Mammary epithelial cell (primary cell): ENCODE measurements at places on chromosomes 6 and 20.

DNA sequence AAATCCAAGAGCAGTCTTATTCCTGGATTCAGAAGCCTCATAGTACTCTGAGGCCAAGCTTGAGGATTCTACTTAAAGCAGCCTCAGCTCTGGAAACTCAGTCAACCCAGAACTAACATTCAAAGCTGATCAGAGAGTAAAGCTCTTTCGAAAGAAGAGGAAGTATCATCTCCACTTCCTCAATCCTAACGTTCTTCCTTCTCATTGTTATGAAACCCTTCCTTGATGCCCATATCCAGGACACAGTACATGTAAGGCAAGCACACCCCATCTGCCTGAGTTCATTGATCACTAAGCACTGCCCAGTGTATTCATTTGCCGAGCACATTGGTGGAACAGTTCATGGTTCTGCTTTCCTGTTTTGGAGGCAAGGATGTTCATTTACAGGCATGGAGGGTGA, at the start of gene IPCEF1:
Gene IPCEF1, minus strand, starts transcription at position 114 of the 400 bp plus-strand sequence. CDS start 90,856 bp downstream, outside the sequence.
- no peak for DNase-seq

DNA sequence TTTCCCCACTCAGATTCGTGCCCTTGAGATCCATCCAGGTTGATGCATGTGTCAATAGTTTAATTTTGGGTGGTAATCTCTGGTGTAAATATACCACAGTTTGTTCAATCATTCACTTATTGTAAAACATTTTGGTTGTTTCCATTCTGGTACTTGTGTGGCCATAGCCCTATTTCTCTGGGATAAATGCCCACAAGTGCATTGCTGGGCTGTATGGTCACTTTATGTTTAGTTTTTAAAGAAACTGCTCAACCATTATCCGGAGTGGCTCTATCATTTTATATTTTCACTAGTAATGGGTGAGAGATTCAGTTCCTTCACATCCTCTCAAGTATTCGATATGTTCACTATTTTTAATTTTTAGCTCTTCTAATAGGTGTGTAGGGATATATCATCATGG, 60.7 kb upstream of the RNF24 start:
- no peak for DNase-seq

GRCh38 chr6:3721810-3722621, 29.5 kb downstream of the PXDC1 start:
- DNase-seq = no peak

DNA sequence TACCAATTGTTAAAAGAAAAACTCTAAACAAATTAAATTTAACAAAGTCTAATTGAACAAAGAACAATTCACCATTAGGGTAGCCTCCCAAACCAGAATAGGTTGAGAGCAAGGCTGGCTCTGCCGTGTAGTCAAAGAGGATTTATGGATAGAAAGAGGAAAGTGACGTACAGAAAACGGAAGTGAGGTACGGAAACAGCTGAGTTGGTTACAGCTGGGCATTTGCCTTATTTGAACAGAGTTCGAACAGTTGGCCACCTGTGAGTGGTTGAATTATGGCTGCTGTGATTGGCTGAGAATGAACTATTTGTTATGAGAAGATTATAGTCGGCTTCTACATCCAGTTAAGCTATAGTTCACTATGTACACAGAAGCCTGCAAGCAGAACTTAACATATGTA, 18.5 kb upstream of the ISM1 start:
- no peak for DNase-seq

- no peak for DNase-seq
Measured at GRCh38 chr6:167537816-167538215, 212.9 kb downstream of the TTLL2 start.

GRCh38 chr20:47174456-47175243, 181.8 kb downstream of the ZMYND8 start:
- DNase-seq = no peak

GRCh38 chr6:107186047-107186446, 70.7 kb upstream of the BEND3 start:
- DNase-seq = no peak

GRCh38 chr6:161415302-161415855, 141.5 kb upstream of the AGPAT4 start:
- no peak for DNase-seq

DNA sequence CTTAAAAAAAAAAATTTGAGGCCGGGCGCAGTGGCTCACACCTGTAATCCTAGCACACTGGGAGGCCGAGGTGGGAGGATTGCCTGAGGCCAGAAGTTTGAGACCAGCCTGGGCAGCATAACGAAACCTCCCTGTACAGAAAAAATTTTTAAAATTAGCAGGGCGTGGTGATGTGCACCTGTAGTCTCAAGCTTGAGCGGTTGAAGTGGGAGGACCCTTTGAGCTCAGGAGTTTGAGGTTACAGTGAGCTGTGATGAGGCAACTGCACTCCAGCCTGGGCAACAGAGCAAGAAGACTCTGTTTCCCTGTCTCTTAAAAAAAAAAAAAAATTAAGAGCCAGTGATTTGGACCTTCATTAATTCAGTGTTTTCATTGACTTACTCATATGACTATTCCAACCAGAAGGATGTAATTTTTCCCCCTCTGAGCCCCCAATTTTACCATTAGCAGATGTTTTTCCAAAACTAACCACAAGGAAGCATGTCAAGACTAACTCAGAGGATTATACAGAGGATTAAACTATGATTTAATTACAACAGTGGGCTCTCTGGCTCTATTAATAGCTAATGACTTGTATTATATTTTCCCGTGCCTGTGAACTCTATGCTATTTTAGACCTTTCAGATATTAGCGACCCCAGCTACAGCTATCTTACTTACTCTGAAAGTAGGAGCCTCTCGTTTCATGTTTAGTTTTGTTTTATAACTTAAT, 75.1 kb downstream of the ARID1B start:
- DNase-seq = no peak

- DNase-seq = no peak
Measured at GRCh38 chr6:144935181-144935580, 650.0 kb downstream of the UTRN start.

- no peak for DNase-seq
Measured at GRCh38 chr20:44571362-44571988, 10.9 kb upstream of the PKIG start.
